ENCODE measurements at places on chromosomes 12 and 14. TPM values are rescaled to one million over a fixed set of nuclear protein-coding genes. Genes with fewer than 3 reads are reported as not detected.

Gene TMEM132D
- not detected for total RNA-seq

Gene MAX
- 57.9 TPM for total RNA-seq

- no peak for DNase-seq
Measured at GRCh38 chr12:116674643-116675183, 63.2 kb downstream of the SPRING1 start.

- DNase-seq, result no peak
Measured at GRCh38 chr14:81797315-81797714, 263.7 kb upstream of the SEL1L start.

GRCh38 chr14:65821224-65821753 lies 408.8 kb downstream of the FUT8 start:
- DNase-seq, result no peak

GRCh38 chr12:15829949-15830348 lies 40.8 kb upstream of the EPS8 start:
- peak; percentile 21 for DNase-seq

Data from fibroblast of villous mesenchyme (primary cell).